ENCODE measurements at places on chromosomes 5 and 9.

GRCh38 chr9:89426384-89426961, 71.4 kb downstream of the SEMA4D start:
- DNase-seq = no peak

- DNase-seq = no peak
Observed at GRCh38 chr5:78830528-78831046, 154.5 kb downstream of the ARSB start.

DNA sequence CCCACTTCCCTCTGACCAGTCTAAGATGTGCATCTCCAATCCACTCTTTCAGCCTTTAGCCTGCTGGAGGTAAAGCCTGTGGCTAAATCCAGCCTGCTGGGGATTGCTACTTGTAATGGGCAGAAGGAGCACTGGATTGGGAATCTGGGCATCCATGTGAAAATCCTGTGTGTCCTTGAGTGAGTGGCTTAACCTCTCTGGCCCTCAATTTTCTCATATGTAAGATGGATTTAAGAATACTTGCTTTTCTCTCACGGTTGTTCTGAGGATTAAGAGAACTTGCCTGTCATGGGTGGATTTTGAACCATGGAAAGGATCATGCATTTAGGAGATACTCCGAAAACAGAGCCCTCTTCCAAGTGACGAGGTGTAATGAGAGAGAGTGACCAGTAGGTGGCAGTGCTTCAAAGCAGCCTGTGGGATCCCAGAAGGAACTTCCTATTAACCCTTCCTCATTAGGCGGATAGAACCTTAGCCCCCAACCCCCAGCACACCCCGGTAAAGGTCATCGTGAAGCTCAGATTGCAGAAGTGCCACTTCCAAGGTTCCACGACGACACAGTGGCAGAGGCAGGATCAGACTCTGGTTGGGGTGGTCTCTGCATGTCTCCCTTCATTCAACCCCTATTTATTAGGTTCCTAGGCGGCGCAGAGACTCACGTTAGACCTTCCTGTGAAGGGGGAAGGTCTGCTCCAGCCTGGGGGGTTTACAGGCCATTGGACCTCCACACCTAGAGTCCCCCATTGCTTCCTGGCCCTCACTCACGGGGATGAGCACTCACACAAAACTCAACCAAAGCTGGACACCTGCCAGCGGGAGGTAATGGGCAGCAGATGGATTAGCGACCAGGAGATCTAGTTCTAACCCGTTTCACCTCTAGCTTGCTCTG, 68.7 kb upstream of the ZNF618 start:
- no peak for DNase-seq

- DNase-seq = no peak
Observed at GRCh38 chr9:107155244-107155817, 127.7 kb upstream of the RAD23B start.

DNA sequence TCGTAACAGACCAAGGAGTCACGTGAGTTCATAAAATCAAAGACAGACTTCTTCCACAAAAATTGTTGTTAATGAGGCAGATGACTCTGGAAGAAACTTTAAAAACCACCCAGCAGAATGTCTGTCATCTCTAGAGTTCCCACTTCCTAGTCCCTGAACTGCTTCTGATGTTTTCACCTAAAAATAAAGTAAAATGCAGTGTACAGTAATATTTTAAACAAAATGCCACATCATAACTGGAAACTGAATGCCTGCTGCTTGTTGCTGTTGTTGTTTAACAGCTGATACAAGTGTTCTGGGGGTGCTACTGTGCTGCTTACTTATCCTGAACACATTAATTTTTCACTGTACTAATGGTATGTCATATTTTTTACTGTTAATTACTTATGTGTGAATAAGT, 577.2 kb downstream of the MTRR start:
- no peak for DNase-seq

- DNase-seq = no peak
Observed at GRCh38 chr5:156552855-156553358, 225.9 kb downstream of the SGCD start.

DNA sequence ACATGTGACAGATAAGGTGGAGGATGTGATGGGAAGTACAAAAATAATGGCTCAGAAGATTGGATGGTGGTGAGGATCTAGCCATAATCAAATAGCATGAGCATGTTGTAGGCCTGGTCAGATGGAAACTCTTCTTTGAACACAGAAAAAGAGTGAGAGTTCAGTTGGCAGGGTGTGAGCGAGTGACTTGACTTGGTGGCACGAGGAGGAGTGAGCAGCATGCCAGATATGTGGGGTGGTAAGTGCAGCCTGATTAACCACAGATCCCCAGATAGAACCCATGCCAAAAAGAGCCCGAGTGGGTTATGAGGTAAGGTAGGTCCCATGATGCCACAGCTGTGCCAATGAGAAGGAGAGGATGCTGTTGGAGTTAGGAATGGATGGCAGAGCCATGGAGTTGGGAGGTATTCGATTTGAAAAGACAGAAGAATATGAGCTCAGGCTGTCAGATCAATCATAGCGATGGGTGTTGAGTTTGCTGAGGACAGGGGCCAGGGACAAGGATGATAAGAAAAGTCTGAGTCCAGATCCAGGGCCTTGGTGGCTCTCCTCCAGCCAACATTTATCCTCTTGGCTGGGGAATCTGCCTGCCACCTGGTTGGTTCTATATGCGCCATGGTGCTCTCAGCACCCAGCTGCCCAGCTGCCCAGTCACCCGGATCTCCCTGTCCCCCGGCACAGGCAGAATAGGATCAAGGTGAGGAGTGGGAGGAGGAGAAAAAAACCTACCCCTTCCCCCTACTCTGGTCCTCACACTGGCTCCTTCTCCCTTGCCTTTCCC, 16.5 kb downstream of the GARNL3 start:
- no peak for DNase-seq

DNA sequence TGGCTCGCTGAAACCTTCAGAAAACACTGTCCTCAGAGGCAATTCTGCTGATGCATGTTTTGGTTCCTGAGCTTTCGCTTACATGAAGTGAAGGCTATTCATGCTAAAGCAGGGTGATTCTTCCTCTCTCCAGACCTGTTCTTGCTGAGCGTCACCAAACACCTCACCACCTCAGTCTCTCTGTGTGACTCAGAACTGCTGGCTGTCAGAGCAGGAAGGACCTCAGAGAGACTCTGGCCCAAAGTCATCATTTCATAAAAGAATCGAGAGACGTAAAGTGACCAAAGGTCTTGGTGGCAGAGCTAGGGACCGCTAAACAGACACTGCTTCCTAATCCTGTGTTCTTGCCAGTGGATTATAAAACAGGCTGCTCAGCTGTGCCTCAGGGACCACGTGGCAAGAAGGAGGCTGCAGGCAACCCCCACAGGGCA, 73.8 kb downstream of the LHFPL2 start:
- DNase-seq = no peak

DNA sequence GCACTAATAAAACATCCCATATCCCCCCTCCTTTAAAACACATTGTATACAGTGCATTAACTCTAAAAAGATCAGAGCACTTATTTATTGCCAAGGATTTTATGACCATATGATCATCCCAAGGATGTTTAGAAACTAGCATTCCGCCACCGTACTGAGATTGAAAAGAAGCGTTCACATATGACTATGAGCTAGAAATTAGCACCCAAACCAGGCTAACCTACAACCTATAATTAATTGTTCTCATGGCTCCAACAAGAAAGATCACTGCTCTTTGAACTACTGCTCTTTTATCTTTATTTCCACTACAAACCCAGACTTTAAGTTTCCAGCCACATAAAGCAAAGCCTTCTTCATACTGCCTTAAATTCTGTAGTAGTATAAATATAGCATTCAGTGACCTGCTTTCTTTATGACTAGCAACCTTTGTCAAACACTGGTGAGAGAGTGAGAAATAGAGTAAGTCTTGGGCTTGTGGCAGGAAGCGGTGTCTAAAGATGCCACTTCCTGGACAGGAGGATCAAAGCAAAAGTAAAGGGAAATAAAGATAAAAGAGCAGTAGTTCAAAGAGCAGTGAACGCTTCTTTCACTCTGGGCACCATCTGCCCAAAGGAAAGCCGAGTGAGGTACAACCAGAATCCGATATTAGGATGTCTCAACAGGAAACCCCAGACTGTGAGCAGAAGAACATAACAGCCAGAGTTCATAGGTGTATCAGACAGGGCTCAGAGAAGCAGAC, 151.1 kb upstream of the ERCC6L2 start:
- no peak for DNase-seq

DNA sequence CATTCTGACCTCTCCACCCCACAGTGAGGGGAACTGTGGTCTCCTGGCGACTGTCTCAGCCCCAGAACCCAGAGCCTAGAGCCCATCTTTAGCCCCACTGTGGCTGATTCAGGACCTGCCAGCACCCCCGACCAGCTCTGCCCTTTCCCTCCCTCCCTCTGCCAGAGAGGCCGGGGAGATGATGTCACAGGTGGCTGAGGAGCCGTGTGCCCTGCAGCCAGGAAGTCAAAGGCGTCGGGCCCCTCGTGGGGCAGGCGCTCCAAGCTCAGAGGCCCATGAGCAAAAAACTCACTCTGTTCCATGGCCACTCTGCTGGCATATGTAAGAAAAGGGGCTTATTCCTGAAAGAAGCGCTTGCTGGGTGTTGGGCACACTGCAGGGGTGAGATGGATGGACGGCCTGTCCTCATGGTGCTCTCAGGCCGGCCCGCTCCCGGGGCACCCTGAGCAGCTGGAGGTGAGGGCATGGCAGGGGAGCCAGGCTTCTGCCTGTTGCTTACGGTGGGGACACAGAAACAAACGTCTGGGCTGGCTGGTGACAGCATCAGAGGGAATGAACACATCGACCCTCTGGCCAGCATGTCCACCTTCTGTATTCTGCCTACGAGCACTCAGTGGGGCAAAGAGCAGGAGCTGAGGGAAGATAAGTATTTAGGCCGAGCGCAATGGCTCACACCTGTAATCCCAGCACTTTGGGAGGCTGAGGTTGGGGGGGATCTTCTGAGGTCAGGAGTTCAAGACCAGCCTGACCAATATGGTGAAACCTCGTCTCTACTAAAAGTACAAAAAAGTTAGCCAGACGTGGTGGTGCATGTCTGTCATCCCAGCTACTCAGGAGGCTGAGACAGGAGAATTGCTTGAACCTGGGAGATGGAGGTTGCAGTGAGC, 41.1 kb downstream of the LAMC3 start:
- DNase-seq = no peak

GRCh38 chr9:3032898-3033297, 189.0 kb upstream of the PUM3 start:
- no peak for DNase-seq

DNA sequence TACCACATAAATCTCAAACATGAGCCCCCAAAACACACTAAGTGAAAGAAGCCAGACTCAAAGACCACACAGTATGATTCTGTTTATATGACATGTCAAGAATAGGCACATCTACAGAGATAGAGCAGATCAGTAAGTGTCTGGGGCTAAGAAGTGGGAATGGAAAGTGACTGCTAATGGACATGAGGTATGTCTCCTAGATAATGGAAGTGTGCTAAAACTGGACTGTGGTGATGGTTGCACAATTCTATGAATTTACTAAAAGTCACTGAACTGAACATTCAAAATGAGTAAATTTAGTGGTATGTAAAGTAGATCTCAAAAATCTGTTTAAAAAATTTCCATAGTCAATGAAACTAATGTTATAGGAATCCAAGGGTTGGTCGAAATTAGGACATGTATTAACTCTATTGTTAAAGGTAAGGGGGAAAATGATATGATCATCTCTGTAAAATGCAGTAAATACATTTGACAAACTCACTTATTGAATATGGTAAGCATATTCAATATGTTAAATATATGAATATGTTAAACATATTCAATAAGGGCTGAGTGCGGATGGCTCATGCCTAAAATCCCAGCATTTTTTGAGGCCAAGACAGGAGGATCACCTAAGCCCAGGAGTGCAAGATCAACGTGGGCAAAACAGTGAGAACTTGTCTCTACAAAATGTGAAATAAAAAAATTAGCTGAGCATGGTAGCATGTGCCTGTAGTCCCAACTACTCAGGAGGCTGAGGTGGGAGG, 51.7 kb downstream of the NUP155 start:
- DNase-seq = no peak
